ENCODE measurements at places on chromosomes 11 and 22.

DNA sequence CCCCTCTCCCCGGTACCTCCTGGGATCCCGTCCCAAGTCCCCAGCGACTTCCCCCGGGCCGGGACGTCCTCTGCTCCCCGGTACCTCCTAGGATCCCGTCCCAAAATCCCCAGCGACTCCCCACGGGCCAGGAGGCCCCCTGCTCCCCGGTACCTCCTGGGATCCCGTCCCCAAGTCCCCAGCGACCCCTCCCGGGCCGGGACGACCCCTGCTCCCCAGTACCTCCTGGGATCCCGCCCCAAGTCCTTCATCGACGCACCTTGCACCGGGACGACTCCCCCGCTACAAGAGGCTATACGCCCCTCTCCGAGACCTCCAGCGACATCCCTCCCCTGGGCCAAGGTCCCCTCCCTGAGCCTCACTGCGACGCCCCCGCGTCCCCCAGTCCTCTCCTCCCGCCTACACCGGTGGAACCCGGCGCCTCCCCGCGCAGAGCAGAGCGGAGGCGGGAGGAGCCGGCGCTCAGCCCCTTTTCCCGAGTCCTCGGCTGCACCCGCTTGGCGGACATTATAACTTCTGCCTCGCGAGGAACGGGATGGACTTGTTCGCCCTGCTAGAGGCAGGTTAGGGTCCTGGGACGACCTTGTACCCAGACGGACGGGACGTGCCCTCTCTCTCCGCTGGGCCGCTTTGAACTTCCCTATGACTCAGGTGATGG, 912 bp downstream of the KREMEN1 start:
- DNase-seq = no peak

DNA sequence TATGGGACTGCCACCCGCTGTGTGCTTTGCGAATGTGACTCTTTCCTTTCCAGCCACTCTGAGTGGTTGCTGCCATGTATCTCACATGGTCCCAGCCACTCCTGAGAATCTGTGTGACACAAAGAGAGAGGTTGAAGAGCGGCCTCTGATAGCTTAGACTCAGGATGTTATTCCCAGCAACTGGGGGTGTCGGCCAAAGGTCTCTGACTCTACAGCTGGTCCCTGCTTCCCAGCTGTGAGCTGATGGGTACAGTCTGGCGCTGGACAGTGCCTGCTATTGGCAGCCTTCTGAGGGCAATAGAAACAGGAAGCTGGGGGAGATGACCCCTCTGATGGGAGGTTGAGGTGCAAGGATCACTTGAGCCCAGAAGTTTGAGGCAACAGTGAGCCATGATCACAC, 105.1 kb downstream of the RRAS2 start:
- no peak for DNase-seq

DNA sequence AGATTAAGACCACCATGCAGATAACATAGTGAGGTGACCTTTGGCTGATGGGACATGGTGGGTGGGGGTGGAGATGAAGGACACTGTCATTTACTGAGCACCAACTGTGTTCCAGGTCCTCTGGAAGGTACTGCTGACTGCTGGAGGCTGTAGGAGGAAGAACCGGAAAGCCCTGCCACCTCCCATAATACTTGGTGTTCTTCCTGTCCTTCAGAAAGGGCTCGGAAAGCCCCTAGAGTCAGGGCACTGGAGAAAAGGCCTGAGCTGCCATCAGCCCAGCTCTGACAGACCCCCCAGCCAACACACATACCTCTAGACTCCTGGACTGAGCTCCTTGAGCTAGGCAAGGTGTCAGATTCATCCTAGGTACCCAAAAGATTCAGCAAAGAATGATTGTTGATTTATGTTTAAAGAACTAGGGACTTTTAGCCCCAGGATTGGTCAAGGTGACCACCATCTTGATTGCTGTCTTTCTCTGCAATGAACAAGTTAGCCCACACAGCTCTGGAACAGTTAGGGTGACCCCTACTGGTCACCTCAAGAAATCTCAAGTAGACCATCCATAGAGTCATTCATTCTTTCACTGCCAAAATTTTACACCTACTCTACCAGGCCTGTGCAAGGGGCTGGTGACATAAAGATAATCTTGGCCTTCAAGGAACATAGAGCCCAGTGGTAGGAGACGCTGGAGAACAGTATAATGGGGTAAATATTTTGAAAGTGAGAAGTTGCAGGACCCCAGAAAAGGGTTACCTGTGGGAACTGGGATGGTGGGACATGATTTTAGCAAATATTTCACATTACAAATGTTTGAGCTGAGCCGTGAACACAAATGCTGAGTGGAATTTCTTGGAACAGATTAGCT, 39.4 kb downstream of the IRAG1 start:
- peak; percentile 57 for DNase-seq

DNA sequence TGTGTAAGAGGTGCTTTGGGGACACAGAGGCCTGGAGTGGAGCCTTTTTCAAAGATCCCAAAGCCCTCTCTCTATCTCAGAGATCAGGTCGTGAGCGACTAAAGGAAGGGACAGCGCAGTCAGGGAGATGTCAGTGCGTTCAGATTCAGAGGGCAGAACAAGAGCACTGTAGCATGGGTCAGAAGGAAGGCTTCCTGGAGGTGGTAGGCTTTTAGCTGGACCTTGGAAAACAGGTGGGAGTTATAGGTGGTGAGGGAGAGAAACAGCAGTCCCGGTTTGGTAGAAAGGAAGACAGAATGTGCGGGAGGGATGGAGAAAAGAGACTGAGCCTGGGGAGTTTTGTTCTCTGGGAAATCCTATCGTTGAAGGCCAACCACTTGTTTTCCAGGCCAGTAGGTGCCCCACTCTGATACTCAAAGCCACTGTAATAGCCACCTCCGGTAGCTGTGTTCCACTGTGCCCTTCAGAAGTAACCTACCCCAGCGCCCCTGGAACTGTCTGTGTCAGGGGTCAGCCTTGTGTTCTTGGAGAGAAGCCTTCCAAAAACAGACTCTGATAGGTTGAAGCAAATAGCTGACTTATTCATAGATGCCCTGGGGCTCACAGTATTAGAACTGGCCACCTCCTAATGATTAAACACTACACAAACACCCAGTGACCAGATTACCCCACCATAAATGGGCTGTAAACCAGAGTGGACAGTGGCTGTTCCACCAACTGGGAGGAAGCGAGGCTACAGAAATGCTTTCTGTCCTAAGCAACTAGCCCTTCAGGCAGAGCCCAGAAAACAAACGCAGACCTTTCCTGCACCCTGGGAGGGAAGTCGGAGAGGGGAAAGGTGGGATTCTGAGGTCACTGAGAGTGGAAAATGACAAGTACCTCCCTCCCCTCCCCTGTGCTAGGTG, 157.7 kb downstream of the DBX1 start:
- no peak for DNase-seq

DNA sequence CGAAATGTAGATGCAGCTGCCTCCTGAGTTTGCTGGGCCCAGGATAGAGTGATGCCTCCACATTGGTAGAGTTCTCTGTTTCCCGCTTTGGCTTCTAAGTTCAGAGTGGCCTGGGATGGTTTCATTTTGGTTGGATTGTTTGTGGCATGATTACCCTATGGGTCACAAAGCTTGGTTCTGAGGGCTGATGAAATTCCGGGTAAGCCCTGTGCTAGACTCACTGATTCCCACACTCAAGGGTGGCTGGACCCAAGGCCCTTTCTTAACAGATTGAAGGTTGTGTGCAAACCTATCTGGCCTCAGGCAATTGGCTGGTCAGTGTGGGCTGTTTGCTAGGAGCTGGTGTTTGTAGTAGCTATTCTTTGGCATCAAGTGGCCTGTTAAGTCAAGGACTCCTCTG, 158.4 kb downstream of the MYO18B start:
- DNase-seq = no peak

GRCh38 chr11:104464691-104465090, 300.7 kb upstream of the PDGFD start:
- no peak for DNase-seq

DNA sequence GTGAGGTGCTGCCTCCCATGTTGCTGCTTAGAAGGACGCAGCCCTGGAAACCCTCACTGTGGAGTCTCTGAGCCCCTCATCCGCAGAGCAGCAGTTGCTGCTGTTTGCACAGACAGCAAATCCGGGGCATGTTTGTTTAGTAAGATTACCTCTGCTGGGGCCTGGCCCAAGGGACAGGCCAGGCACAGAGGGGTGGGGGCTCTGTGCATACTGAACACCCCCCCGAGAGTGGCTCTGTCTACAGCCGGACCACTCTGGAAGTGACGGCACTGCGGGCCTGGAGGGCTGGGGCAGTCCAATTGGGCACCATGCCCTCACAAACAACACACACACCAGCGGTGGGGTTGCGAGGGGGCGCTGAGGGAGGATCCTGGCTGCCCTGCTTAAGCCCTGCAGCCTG, 22.9 kb upstream of the CCDC188 start:
- DNase-seq = peak; percentile 73

DNA sequence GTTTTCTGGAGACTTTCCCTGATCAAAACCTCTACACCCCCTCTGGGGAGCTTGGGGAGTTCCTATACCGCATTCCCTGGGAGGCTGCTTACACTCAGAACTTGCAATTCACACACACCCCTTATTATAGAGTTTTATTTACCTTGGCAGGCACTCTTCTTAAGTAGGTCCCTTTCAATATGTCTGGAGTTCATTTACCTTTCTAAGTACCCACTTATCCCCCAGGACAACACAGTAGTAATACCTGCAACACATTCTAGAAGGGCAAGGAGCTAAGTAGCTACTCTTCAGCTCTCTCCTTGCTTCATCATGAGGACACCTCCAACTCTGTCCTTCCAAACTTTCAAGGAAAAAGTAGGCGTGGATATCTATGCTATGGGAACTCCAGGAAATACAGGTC, 127.8 kb upstream of the ANO3 start:
- DNase-seq = no peak

DNA sequence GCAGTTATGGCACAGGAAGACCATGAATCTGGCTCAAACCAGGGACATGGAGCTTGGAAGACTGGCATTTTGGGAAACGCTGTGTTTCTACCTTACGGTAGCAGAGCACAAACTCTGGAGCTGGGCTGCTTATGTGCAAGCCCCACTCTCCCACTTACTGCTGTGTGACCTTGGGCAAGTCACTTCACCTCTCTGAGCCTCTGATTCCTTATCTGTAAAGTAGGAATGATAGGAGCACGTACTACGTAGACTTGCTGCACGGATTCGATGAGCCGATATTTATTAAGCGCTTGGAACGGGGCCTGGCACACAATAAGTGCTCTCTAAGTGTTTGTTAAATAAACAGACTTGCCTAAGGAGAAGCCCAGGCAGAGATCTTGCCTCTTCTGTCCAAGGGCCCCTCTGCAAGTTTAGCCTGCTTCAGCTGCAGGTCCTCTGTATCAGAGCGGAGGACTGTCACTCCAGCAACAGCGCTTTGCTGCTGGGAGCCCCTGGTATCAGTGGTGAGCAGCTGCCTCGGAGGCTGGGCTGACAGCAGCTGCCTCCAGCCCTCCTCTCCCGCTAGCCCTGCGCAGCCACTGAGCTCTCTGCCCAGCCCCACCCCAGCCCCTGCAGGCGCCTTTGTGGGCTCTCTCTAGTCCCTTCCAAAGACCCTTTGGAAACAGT, 96.9 kb upstream of the ANO1 start:
- DNase-seq = peak; percentile 4

DNA sequence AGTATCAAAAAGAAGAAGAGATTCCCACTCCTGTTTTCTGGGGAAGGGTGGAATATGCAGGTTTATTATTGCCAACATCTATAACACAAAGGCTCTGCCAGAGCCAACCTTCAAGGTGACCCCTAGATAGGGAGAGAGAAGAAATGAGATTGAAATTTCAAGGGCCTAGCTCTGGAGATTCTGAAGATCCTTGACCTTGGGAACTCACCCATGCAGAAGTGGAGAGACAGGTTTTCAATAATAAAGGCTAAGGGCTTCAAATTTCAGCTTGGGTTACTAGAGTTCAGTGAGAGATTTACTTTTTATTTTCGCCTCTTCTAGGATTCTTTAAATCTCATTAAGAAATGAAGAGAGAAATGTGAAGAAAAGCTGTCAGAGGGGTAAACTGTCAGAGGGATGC, 98.4 kb downstream of the CD44 start:
- DNase-seq = no peak

- DNase-seq = no peak
Observed at GRCh38 chr11:117786135-117786870, 10.7 kb downstream of the DSCAML1 start.

- peak; percentile 15 for DNase-seq
Observed at GRCh38 chr11:789943-790342, at the start of gene CEND1. CEND1 (minus strand) TSS chr11:790090; CDS start chr11:788576, 1,514 bp downstream.

DNA sequence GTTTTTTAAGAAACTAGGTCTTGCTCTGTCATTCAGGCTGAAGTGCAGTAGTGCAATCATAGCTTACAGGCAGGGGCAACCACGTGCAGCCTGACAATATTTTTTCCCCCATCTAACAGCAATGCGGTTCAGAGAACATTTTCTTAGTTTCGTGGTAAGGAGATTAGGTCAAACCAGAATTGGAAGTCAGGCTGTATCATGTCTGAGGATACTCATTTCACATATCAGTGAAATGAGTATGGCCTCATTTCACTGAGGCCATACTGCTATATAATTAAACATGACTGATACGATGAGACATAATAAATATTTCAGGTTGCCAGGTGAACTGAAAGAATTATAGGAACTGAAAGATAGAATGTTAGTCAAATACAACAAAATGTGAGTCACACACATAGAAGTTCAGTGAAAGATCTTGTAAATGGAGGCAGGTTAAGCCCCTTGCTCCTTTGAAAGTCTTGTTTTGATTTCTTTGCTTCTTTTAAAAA, 32.5 kb upstream of the IZUMO1R start:
- DNase-seq = no peak

- DNase-seq = no peak
Observed at GRCh38 chr22:33455036-33455435, 396.9 kb upstream of the SYN3 start.

DNA sequence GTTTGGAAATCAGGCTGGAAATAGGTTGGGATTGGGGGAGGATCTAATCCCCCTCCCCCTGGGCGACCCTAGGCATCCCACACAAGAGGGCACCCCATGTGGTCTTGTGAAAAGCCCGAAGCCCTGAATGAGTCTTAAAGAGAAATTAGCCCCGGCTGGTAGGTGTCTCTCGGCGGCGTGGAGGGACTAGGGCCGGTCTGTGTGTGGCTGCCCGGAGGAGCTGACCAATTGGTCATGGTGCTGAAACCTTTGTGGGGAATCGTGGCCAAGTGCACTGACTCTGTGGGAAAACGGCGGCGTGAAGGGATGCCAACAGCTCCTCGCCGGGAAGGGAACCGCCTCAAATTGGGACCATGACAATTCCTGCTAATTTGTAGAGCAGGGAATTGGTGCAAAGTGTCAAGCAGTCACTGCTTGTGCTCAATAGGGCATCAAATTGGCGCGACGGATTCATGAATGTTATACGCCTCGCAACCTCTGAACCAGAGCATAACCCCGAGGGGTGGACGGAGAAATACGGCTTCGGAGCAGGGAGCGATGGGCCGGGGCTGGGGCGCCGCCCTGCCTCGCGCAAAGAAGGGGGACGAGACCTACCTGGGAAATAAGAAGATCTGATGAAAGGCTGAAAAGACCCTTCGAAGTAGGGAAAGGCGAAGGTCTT, 1.5 kb downstream of the DBX1 start:
- no peak for DNase-seq

- DNase-seq = peak; percentile 54
Observed at GRCh38 chr11:87036756-87037449, 831 bp upstream of the TMEM135 start.

- no peak for DNase-seq
Observed at GRCh38 chr11:62588966-62589637, 2.2 kb downstream of the TUT1 start.

GRCh38 chr11:128492903-128493569, 94.3 kb downstream of the ETS1 start:
- DNase-seq = no peak

- no peak for DNase-seq
Observed at GRCh38 chr11:133898031-133898769, 52.9 kb upstream of the SPATA19 start.

Measured in NCI-H1092 treated with DMSO at 0.1 percent for 48 hours (cell line).